Stimulated activated CD4-positive, alpha-beta T cell treated with anti-CD3 and anti-CD28 coated beads, Interleukin-12 subunit alpha, Interleukin-12 subunit beta, amount 100 ng/mL, for 24 hours (primary cell): ENCODE measurements at places on chromosomes 16 and 17.

DNA sequence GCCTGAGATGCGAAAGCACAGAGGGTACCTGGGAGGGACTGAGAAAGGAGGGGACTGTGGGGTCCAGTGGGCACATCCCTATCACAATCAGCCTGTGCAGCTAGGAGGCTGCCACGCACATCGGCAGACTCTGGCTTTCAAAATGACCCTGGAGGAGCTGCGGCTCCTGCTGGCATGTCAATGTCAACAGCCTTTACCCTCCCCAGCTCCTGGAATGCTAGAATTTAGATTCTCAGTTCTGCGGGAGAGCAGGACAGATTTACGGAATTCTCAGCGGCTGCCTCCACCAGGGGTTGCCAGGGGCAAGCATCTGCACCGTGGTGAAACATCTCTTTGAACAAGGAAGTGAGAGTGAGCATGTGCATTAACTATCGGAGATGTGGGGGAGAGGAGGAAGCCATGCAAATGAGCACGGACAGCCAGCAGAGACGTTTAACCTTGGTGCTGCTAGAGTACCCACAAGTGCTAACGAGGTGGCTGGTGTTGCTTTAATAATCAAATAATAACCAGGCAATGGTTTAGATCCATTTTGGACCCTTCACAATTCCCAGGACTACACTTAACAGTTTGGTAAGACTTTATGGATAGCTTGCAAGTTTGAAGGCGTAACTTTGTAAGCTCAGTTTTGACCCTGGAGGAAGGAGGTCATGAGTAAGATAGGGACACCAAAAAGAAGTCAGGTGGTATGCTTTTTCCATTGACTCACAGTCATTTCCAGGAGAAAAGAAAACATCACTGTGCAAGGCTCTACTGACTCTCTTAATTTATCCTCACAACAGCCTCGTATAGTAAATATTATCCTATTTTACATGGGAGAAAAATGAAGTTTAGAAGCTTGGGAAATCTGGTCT lies 54.1 kb downstream of the XYLT1 start:
- peak; percentile 31 for DNase-seq

GRCh38 chr17:4881761-4882555 lies 17.4 kb upstream of the C17orf107 start:
- DNase-seq = peak; percentile 55

GRCh38 chr17:28313841-28314240 lies 5.2 kb upstream of the TMEM97 start:
- no peak for DNase-seq

GRCh38 chr17:70298929-70299531 lies 129.7 kb downstream of the KCNJ2 start:
- no peak for DNase-seq

GRCh38 chr17:41692722-41693521 lies 4.2 kb downstream of the EIF1 start:
- no peak for DNase-seq

DNA sequence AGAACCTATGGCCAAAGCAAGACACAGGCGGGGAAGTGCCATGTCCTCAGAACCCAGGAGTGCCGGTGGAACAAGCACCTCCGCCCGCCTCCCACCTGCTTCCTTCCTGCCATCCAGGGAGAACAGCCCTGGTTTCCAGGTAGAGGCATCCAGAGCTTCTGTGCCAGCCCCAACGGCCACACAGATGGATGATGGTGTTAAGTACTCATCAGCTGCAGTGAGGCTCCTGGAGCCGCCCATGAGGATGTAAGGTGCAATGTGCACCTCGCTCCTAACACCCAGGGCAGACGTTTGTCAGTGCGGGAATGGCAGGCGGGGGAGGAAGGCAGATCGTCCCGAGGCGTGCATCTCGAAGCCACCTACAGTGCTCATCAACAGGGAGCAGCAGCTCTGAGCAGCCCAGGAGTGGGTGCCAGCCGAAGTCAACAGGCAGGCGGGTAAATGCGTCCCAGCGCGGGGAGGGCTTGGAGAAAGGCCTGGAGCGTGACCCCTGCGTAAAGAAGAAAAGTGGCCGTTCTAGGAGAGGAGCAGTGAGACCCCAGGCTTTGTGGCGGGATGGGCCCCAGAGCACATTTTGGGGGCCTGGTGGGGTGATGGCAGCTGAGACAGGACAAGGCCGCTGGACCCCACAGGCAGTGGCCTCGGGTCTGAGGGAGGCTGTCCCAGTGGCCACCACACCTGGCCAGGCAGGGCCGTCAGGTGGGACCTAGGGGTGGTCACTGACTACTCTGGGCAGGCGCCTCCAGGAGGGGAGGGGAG lies 46.1 kb upstream of the ACSF3 start:
- no peak for DNase-seq

DNA sequence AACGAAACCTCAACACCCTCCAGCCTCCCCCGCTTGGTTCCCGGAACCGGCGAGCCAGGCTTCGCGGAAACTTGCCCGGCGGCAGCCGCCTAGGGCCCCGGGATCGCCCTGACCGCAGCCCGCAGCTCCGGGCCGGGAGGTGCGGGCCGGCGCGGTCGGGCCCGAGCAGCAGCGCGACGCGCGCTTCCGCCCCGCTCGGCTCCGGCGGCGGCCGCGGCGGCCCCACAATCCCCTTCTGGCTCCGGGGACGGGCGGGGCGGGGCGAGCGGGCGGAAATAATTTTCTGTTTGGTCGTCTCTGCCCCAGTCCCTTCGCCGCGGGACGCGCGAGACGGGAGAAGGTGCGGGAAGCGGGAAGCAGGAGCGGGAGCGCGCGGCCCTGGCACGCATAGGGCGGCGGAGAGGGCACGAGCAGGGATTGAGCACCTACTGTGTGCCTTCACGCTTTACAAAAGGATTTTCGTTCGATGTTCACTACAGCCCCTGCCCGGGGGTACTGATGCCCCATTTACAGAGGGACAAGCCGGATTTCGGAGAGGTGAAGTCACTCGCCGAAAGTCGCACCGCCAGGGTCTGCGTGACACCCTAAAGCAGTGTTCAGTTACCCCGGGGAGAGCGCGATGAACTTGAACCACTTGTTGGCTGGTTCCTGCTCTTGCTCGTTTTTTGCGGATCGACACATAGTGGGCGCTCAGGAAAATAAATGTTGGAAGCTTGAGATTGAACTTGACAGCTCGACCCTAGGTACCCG lies 2.7 kb upstream of the MLLT6 start:
- peak; percentile 74 for DNase-seq

DNA sequence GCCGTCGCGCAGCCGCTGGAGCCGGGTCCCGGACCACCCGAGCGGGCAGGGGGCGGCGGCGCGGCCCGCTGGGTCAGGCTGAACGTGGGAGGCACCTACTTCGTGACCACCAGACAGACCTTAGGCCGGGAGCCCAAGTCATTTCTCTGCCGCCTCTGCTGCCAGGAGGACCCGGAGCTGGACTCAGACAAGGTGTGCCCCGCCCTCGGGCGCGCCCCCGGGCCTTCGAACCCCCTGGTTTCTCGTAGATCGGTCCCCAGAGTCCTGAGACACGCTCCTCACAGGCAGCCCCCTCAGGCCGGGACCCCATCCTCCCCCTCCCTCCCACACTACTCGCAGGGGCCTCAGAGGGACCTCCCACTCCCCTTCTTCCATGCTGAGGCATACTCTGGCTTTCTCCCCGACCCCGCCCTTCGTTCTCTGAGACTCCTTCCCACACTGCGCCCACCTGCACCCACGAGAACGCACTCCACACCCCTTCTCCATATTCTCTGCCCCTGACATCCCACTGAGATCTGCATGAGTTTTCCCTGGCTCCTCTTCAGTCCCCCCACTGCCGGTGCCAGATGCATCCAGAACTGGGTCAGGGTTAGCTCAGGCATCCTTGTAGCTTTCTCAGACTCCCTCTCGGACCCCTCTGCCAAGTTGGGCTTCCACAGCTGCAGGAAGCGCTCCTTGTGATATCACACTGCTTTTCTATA lies 523 bp downstream of the KCTD2 start:
- DNase-seq = no peak

GRCh38 chr17:65811043-65811442 lies 249.6 kb upstream of the AXIN2 start:
- DNase-seq = no peak

GRCh38 chr17:50618941-50619340 lies 15.7 kb upstream of the ABCC3 start:
- no peak for DNase-seq

DNA sequence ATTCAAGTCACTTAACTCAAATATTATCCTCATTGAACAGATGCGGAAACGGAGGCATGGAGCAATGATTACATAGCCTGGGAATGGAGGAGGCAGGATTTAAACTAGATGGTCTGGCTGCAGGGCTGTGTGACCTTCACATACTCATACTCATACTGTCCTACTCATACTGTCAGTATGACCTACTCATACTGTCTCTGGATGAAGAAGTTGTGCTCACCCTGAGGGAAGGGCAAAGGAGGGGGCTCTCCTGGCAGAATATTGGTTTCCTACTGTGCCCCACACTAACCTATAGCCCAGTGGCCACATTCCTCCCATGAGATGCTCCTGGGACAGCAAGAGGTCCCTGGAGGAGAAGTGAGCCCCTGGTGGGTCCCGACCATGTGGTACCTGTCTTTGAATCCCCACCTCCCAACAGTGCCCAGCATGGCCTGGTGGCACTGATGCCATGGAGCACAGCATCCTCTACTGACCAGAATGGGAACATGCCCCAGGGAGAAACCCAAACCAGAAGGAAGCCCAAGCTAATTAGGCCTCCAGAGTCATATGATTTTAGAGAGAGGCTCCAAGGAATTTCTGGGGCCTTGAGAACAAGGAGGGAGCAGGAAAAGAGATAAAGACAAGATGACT lies 197.3 kb upstream of the SDK2 start:
- no peak for DNase-seq

- no peak for DNase-seq
Measured at GRCh38 chr17:4643676-4644075, 2.2 kb upstream of the ALOX15 start.

DNA sequence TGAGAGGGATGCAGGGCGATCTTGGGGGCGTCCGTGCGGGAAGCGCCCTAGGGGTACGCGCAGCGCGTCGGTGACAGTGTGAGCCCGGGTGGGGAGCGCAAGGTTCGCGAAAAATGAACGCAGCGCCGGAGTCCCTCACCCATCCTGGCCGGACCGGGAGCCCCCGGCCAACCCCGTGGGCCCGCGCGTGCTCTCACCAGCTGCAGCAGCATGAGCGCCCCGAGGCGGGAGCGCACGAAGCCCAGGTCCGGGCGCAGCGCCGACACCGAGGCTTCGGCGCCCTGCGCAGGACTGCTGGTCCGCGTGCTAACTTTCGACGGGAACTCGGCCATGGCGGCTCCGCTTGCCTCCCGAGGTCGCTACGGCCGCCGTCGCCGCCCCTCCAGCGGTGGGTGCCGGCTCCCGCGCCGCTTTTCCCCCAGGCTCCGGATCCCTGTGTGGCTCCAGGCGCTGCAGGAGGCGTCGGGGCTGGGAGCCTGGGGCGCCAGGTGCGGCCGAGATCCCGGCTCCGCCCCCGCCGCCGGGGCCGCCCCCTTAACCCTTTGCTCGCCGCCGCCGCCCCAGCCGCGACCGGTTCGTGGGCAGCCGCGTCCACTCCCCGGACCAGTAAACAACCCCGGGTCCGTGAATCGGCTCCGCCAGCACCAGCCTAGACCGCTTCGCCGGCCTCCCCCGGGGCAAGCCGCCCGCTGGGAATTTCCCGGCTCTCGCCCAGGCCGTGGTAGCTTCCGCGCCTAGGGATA lies at the start of gene PLLP:
Gene PLLP, minus strand, starts transcription at position 464 of the 743 bp plus-strand sequence. Its CDS starts 132 bp downstream, at position 332.
- peak; percentile 15 for DNase-seq

DNA sequence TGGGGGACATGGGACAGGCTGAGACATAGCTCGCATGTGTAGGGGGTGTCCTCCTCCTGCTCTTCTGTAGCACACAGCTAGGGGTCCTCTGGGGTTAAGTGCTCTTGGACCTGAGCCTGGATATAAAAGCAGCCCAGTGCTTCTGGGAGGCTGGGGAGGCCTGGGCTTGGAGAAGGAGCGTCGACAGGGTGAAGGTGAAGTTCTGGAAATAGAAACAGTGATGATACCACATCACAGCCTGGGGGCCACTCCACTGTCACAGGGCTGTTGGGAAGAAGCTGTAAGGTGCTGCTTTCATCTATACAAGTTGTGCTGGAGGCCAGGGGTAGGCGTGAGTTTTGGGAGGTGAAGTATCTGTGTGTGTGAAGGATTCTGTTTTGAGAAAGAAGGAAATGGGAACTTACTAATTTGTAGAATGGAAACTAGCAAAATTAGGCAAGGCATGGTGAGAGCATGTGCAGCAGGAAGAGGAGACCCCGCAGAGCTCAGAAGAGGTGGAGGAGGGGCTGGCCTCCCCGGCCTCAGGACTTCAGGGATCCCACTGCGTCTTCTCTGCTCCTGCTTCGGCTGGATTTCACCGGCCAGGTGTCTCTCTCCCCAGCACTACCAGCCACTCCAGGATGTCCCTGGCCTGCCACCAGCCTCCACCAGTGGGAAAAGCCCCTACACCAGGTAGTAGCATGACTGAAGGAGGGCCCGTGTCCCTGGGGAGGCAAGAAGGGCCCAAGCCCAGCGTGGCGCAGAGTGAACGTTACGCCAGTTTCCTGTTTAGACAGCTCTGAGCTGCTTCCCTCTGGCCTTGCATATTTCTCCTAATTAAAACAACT lies 19.4 kb downstream of the PLCG2 start:
- no peak for DNase-seq

DNA sequence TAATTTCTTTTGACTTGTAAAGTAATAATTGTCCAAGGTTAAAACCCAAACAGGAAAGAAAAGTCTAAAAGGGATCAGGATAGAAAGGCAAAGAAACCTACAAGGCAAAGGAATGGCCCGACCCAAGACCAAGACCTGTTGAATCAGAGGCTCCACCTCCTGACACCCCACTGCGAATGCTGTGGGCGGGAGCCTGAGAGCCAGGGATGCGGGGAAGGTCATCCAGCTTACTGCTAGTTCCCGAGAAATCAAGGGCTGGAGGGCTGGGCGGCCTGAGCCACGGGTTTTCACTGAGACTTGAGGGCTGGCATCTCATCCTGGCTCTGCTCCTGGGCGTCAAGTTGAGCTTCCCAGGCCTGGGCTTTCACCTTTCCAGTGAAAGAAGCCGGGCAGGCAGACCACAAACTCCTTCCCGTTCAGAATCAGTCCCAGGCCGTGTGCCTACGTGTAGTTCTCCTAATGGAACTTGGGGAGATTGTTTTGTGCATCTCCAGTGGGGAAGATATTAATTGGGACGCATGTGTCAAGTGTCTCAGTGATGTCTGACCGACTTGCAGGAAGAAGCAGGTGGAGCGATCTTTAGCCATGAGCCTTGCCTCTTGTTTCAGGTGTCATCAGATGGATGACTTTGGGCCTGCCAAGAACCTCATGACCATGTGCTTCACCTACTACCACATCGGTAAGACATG lies 36.9 kb downstream of the CIBAR2 start:
- no peak for DNase-seq

GRCh38 chr16:79835194-79835593 lies 234.7 kb upstream of the MAF start:
- DNase-seq = no peak

GRCh38 chr16:63361032-63361624 lies 1324.9 kb upstream of the CDH8 start:
- DNase-seq = no peak
